ENCODE measurements at places on chromosomes 13 and 19. TPM values are rescaled to one million over a fixed set of nuclear protein-coding genes. Genes with fewer than 3 reads are reported as not detected.

DNA sequence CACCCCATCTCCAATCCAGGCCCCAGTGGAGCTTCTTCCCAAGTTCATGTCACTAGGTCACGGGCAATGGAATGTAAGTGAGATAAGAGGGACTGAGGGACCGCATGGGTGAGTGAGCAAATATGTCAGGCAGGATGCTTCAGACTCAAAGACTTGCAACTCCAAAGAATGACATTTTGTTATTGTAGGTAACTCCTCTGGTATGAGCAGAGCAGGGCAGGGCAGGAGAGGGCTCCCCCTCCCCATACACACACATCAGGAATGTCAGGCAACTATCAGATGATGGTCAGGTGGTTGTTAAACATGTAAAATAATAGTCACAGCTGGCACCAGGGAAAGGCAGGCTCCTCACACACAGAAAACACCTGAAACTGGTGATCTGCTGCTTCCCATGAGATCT is 10.6 kb downstream of the ERVV-2 start:
- DNase-seq = no peak

- DNase-seq = peak; percentile 89
Observed at GRCh38 chr19:15332311-15332996, at the start of gene BRD4. TSS of gene BRD4 (minus strand) at chr19:15332539. CDS start at chr19:15273099, 59,440 bp downstream.

DNA sequence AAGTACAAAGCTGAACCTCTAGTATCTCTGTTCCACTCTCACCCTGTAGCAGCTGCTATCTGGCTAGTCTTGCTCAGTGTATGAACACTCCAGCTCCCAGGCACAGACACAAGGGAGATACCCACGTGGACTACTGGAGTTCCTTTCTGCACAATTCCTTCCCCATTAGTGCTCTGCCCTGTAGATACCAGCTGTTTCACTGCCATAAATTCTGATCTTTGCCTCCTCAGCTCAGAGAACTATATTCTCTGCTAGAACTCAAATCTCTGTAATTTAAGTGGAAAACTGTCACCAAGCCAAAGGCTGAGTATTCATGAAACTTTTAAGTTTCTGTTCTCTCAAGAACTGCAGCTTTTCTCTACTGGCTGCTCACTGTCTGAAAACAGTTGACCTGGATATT is 273.7 kb downstream of the DIAPH3 start:
- no peak for DNase-seq

The PTH2 gene
- not detected for total RNA-seq

The TRAPPC5 gene
- 61.5 TPM for total RNA-seq

The SLC10A2 gene
- total RNA-seq = not detected

DNA sequence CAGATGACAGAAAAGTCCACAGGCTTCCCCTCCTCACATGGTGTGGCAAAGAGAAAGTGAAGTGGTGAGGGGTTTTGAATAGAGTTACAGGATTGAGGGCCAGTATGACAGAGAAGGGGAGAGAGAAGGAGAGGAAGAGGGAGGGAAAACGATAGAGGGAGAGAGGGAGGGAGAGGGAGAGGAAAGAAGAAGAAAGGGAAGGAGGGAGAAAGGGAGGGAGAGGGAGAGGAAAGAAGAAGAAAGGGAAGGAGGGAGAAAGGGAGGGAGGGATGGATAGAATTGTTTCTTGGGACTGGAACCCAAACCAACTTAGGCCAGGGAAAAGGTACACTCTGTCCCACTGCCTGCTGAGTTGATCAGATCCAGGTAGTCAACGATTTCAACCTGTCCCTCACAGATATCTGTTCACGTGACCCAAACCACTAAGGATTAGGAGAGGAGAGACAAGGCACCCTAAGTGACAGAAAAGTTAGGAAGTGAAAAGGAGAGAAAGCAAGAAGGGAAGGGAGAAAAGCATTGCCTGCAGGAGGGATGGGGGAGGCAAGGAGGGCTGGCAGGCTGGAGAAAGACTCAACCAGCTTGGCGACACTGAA is 8.1 kb upstream of the IGFL3 start:
- no peak for DNase-seq
